NCI-H1417 treated with DMSO at 0.1 percent for 48 hours (cell line): ENCODE measurements at places on chromosomes 7 and 10.

GRCh38 chr7:103059471-103059870, 15.1 kb downstream of the FBXL13 start:
- DNase-seq, result no peak

DNA sequence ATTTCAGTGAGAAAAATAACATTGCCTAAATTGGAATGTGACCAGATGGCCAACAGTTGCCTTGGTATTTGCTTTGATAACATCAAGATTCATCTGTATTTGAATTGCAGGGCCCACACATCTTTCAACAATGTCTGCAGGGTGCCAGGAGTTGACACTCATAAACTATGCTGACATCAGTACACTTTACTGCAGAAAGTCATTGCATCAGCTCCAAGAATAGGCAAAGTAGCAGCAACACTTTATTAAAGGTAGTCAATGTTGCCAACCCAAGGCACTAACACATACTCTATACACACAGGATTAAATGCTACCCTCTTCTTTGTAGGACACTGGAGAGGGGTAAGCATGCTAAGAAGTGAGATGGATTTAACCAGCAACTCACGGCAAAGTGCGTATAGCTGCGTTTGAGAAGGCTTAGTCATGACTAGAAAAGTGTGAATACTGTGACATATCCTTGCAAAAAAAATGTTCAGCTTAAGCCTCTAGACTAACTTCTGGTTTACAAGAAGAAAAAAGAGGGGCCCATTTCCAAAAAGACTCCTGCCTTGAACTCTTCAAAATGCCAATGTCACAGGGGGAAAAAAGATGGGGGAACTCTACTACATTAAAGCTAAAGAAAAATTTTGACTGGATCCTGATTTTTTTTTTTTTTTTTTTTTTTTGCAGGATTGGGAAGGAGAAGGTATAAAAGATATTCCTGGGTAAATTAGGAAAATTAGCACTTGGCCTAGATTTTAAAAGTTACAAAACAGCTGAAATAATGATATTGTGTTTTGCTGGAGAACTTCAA, 2.2 kb downstream of the BBIP1 start:
- no peak for DNase-seq

- no peak for DNase-seq
These were observed 187.2 kb upstream of the LYZL2 start for GRCh38 chr10:30816820-30817171.

DNA sequence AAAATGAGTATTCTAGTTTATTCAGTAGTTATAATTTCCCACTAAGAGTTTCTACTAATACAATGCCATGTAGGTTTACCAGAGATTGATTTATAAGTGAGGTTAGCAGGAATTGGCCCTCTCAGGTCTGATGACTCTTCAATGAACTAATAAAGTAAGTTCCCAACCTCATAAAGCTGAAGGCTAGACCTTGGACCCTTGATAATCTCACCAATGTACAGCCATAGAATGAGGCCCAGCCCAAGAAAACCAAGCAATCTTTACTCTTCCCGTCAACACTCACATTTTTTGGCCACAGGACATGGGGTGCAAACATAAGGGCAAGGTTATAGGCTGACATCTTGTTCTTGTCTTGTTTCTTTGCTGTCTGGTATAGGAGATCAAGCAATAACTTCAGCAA, 33.3 kb downstream of the ARHGAP19 start:
- DNase-seq, result no peak
